NCI-H1930 (cell line): ENCODE measurements at places on chromosomes 13 and 19.

GRCh38 chr19:32830231-32831014 lies 39.1 kb downstream of the SLC7A9 start:
- DNase-seq: no peak

DNA sequence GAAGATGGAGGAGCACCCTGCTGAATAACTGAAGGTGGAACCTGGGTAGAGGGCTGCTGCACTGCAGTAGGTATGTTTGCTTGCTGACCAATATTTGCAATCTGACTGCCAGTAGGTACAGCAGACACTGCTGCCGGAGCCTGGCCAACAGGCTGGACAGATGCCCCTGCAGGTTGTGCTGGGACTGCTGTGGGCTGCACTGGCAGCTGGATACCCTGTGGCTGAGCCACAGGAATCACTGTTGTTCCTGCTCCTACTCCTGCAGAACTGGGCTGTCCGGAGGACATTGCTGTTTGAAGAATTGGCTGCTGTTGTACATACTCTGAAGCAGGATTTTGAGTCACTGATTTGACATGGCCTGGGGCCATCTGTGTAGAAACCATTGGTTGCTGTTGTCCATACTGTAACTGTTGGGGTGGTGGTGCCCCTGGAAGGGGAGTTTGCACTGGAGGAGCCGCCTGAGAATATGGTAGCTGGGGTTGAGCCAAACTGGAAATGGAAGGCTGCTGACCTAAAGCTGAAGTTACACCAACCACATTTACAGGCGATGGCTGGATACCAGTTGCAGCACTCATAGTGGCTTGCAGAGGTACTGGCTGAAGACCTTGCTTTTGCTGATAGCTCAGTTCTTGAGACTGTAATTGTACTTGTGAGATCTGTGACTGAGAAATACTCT lies 2.2 kb downstream of the TSC22D1 start:
- no peak for DNase-seq

DNA sequence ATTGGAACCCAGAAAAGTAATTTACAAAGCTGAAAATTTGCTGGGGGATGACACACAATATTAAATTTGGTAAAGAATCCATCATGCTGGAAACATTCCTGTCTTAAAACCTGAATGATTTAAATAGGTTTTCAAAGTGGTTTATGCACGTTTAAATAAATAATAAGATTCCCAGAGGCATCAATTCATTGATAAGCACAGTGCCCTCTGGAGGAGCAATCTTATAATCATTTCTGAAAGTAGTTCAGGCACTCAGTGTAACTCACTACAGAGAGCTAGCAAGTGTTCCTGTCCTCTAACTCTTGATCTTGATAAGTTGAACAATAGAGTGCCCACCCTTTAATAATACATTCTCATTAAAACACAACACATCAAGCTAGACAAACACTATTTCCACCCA lies 43.5 kb upstream of the SHISA2 start:
- no peak for DNase-seq

GRCh38 chr13:92158346-92158745 lies 759.9 kb downstream of the GPC5 start:
- DNase-seq: no peak

DNA sequence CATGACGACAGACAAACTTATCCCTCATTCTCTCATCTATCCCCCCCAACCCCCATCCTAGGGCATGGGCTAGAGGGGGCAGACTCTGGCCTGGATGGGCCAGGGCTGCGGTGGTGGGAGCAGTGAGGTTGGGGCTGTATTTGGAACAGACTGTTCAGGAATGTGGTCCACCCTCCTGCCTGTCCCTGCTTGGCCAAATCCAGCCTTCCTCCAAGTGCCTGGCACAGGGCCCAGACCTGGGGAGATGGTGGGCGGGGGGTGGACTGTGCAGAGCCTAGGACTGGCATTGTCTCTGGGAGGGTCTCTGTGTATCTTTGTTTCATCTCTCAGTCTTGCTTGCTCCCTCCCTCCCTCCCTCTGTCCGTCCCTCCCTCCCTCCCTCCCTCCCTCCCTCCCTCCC lies 14.2 kb downstream of the EGLN2 start:
- no peak for DNase-seq

DNA sequence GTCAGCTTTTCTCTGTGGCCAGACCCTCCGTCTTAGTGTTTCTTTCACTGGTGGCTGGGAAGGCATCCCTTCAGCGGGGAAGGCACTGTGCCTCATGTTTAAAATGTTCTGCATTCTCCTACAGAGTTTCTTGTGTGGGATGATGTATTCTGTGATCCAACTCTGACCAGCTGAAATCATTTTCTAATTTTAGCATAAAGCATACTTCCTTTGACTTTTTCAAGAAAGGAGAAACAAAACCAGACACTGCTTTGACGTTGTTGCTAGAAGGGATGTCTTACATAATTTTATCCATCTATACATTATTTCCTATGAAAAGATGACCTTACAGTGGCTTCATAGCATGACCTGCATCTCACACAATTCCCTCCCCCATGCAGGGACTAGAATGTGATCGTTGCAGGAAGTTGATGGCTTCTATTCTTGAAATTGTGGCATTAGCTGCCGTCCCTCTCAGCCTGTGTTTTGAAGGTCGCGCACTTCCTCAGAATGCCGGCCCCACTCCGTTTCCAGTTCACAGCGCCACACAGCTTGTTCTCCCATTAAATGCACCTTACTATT lies 38.6 kb upstream of the TEX29 start:
- no peak for DNase-seq

- DNase-seq: no peak
Measured at GRCh38 chr13:52736891-52737290, 2.7 kb downstream of the CNMD start.

- DNase-seq: no peak
Measured at GRCh38 chr13:23159205-23159759, 21.5 kb upstream of the SGCG start.

GRCh38 chr19:29850482-29850881 lies 38.7 kb downstream of the CCNE1 start:
- DNase-seq: no peak

DNA sequence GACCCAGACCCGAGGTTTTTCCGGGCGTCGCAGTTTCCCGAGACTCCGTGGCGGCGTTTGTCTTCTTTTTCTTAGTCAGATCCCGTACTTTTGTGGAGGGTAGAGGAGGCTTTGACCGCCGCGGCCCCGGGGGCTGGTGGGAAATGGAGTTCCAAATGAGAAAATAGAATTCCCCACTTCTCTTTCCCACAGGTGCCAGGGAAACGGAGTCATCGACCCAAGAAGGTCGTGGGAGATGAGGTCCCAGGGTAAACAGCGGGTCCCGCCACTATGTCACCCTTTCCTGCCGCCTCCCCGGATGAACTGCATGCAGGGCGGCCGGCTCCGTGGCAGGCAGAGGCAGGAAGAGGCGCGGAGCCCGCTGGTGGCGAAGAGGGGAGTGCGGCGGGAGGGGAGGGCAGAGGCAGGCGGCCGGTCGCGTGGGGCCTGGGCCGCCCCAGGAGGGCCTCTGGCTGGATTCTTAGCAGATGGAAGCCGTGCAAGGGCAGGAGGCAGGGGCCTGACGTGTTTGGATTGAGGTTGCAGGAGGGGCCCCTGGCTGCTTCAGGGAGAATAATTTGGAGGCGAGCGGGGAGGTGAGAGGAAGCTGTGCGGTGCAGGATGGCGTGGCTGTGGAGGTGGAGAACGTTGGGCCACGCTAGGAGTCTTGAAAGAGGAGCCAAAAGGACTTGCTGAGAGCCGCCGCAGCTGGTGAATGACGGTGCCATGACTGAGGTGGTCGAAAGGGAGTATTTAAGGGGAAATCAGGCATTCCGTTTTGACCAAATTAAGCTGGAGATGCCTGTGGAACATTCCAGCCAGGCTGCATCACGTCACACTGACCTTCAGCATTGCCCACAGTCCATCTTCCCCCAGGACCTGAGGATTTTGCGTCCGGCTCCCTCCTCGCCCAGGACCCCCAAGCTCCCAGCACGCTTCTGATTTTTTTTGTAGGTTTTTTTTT lies 11.7 kb downstream of the CYTH2 start:
- DNase-seq: no peak

DNA sequence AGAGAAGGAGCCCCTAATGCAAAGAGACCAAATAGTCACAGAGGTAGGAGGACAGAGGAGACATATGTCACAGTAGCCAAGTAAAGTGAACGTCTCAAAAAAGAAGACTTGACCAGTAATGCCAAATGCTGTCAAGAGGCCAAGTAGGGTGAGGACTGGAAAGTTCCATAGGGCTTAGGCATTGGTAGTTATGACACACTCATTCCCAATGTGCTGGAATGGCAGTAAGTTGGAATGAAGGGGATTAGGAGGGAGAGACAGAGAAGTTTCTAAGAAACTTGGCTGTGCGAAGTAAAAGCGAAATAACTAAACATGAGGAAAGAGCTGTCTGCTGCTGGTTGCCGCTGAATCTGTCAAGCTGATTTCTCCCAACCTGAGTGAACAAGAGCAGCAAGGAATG lies 14.9 kb upstream of the FRY start:
- DNase-seq: no peak

DNA sequence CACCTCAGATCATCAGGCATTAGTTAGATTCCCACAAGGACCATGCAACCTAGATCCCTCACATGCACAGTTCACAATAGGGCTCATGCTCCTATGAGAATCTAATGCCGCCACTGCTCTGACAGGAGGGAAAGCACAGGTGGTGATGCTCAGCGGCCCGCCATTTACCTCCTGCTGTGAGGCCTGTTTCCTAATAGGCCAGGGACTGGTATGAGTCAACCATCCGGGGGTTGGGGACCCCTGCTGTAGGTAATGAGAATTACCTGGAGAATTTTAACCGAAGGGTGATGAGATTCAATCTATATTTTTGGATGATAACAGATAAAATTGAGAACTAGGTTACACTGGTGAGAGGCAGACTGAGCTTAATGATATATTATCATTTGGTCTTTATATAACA lies 101.4 kb downstream of the LACC1 start:
- no peak for DNase-seq

GRCh38 chr19:3501780-3502179 lies 1.3 kb upstream of the DOHH start:
- no peak for DNase-seq

DNA sequence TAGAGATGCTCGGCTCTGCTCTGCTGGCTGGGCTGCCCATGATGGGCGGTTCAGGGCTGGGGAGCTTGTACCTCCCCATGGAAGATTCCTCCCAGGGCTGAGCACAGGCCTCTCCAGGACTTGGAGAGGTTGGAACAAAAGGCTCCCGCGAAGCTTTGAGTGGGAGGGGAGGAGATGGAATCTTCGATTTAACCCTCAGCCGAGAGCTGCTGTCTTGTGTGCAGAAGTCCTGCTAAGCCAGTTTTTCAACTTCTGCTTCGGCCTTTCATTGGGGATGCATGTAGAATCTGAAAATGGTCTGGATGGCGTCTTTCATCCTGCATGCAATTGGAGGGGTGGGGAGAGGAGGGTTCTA lies 163.3 kb downstream of the KDM4B start:
- DNase-seq: no peak

DNA sequence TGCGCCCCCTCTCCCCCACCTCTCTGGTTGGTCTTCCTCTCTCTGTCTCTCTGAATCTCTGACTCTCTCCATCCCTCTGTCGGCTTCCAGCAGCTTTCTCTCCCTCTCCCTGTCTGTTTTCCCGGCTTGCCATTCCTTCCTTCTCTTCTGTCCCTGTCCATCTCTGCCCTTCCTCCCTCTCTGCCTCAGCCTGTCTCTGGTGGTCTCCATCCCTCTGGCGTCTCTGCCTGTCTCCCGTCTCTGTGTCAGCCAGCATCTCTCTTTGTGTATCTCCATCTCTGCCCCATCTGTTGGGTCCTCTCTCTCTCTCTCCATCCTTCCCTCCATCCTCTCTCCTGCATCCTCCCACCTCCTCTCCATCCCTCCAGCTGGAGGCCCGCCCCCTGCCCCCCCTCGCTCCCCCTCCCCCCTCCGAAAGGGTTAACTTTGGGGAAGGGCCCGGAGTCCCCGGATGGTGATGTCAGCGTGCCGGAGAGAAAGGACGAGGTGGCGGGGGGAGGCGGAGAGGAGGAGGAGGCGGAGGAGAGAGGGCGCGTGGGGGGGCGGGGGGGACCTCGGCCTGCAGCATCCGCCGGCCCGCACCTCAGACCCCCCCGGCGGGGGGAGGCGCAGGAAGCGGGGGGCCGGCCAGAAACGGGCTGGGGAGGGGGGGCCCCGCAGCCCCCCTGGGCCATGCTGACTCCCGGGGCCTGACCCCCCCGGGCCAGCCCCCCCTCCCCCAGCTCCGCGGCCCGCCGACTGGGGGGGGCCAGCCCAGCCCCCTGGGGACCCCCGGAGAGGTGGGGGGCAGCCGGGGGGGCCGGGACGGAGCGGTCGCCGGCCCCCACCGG lies at the start of gene BRSK1:
BRSK1 (plus strand) TSS at position 450 of the 830 bp plus-strand sequence. CDS start 446 bp downstream, outside the sequence.
- DNase-seq: peak; percentile 79

- no peak for DNase-seq
Measured at GRCh38 chr19:33175886-33176669, 18.1 kb upstream of the LRP3 start.

GRCh38 chr13:78241278-78241919 lies 322.8 kb upstream of the EDNRB start:
- peak; percentile 39 for DNase-seq

GRCh38 chr19:511101-511851 lies 4.0 kb downstream of the TPGS1 start:
- peak; percentile 40 for DNase-seq

DNA sequence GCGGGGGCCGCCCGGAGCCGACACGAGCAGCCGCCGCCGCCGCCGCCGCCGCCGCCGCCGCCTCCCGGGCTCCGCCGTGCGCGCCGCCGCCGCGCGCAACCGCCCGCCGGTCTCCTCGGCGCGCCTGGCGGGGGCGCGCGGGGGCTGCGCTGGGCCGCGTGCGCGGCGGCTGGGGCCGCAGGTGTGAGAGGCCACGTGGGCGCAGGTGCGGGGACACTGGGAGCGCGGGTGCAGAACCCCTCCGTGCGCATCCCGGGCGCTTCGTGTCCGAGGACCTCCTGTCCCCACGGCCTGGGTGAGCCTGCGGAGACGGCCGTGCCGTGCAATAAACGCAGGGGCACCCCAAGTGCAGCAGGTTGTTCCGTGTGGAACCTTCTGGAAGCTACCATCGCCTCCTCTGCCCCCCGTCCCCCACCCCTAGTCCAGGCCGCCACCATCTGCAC lies at the start of gene LINGO3:
LINGO3 (minus strand) TSS at position 41 of the 443 bp plus-strand sequence. CDS start 16,378 bp downstream, outside the sequence.
- DNase-seq: peak; percentile 25

DNA sequence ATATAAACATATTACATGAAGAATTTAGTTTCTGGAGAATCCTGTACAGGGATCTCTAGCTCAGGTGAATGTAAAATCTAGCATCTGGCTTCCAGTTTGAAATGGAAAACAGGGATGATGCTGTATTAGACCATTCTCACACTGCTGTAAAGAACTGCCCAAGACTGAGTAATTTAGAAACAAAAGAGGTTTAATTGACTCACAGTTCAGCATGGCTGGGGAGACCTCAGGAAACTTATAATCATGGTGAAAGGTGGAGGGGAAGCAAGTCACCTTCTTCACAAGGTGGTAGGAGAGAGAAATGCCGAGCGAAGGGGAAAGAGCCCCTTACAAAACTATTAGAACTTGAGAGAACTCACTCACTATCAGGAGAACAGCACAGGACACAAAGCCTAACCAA lies 17.0 kb upstream of the N4BP2L2 start:
- DNase-seq: no peak
